Muscle of leg (tissue), 16 donors: ENCODE measurements at places on chromosomes 7 and 10. TPM values are rescaled to one million over a fixed set of nuclear protein-coding genes. Genes with fewer than 3 reads are reported as not detected.

- no peak overlapping the region for H3K4me3 ChIP-seq
- H3K4me1 ChIP-seq, result no peaks in the 10 kb centered on the region
- DNase-seq, result no peak
- H3K36me3 ChIP-seq, result no peaks in the 10 kb centered on the region
- no peaks in the 10 kb centered on the region for H3K27me3 ChIP-seq
Observed at GRCh38 chr7:78092331-78092730, 293.8 kb downstream of the PHTF2 start.

DNA sequence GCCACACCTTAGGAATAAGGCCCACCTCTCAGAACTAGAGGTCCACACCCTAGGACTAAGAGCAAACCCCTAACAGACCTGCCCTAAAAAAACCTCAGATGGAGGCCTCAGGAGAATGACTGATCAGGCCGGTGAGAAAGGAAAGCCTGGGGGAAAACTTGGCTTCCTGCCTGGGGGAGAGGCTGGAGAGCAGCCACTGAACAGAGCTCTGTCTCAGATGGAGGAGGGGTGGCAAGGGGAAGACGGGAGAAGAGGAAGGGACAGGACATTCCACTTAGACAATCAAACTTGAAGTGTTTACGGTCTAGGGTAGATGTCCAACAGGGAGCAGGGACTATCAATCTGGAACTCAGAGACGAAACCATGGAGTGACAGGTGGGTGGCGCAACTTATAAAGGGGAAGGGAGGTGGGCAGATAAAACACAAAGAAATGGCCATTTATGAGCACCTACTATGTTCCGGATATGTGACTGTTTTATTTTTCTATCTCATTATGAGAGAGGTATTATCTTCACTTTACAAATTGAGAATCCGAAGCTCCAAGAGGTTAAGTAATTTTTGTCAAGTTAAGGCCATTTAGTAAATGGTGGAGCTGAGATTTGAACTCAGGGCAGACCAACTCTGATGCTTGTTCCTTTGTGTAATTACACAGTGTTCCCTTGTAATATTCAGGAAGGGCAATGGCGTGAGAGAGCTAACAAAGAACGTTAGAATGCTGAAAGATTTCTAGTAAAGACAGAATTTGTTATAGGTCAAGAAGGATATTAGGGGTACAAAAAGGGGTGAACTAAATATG is 82.6 kb downstream of the DNMBP start:
- no peaks in the 10 kb centered on the region for H3K27me3 ChIP-seq
- no peak overlapping the region for H3K27ac ChIP-seq
- peak; percentile 53 for DNase-seq
- peaks cover 20% of the 10 kb centered on the region for H3K4me1 ChIP-seq

The UCN3 gene
- total RNA-seq, result not detected

- no peaks in the 10 kb centered on the region for H3K36me3 ChIP-seq
- H3K4me1 ChIP-seq, result no peaks in the 10 kb centered on the region
- H3K27me3 ChIP-seq, result peaks cover 3% of the 10 kb centered on the region
Observed at GRCh38 chr7:144408121-144408520, 4.6 kb upstream of the NOBOX start.

- DNase-seq, result no peak
- no peaks in the 10 kb centered on the region for H3K4me1 ChIP-seq
- H3K36me3 ChIP-seq, result no peaks in the 10 kb centered on the region
- no peak overlapping the region for H3K27ac ChIP-seq
- H3K4me3 ChIP-seq, result no peak overlapping the region
Observed at GRCh38 chr7:13872709-13873108, 116.8 kb downstream of the ETV1 start.

GRCh38 chr10:77355844-77356243 is 281.8 kb downstream of the KCNMA1 start:
- no peak overlapping the region for H3K27ac ChIP-seq
- no peaks in the 10 kb centered on the region for H3K27me3 ChIP-seq
- DNase-seq, result no peak
- no peak overlapping the region for H3K4me3 ChIP-seq

GRCh38 chr10:133403359-133403758 is 9.4 kb downstream of the MTG1 start:
- no peak overlapping the region for H3K4me3 ChIP-seq
- peaks cover 67% of the 10 kb centered on the region for H3K36me3 ChIP-seq
- H3K27me3 ChIP-seq, result no peaks in the 10 kb centered on the region
- DNase-seq, result no peak
- no peaks in the 10 kb centered on the region for H3K4me1 ChIP-seq

GRCh38 chr10:22271786-22272185 is 44.4 kb upstream of the COMMD3 start:
- DNase-seq, result no peak
- H3K27ac ChIP-seq, result no peak overlapping the region
- H3K27me3 ChIP-seq, result no peaks in the 10 kb centered on the region
- H3K4me1 ChIP-seq, result no peaks in the 10 kb centered on the region

The HOXA6 gene
- total RNA-seq, result 5.6 TPM

The HECW1 gene
- total RNA-seq, result 0.13 TPM

The TEX47 gene
- not detected for total RNA-seq

The LRRC18 gene
- total RNA-seq, result 0.18 TPM

The SLC26A5 gene
- total RNA-seq, result not detected

- H3K4me1 ChIP-seq, result no peaks in the 10 kb centered on the region
- peaks cover 37% of the 10 kb centered on the region for H3K36me3 ChIP-seq
- H3K4me3 ChIP-seq, result no peak overlapping the region
- H3K27ac ChIP-seq, result no peak overlapping the region
- DNase-seq, result no peak
Observed at GRCh38 chr7:151472644-151473380, 32.9 kb upstream of the CRYGN start.

- DNase-seq, result no peak
- H3K27ac ChIP-seq, result no peak overlapping the region
- no peaks in the 10 kb centered on the region for H3K36me3 ChIP-seq
- no peak overlapping the region for H3K4me3 ChIP-seq
Observed at GRCh38 chr10:75444781-75445386, 13.5 kb downstream of the LRMDA start.

GRCh38 chr7:136325578-136325977 is 348.4 kb upstream of the MTPN start:
- no peaks in the 10 kb centered on the region for H3K4me1 ChIP-seq
- no peaks in the 10 kb centered on the region for H3K36me3 ChIP-seq
- H3K27ac ChIP-seq, result no peak overlapping the region
- no peak overlapping the region for H3K4me3 ChIP-seq
- no peaks in the 10 kb centered on the region for H3K27me3 ChIP-seq

The C7orf33 gene
- total RNA-seq, result 0.27 TPM

GRCh38 chr7:6531492-6532279 is 19.6 kb downstream of the GRID2IP start:
- H3K27me3 ChIP-seq, result peaks cover 86% of the 10 kb centered on the region
- no peaks in the 10 kb centered on the region for H3K36me3 ChIP-seq
- no peak overlapping the region for H3K4me3 ChIP-seq
- H3K4me1 ChIP-seq, result peaks cover 29% of the 10 kb centered on the region
- DNase-seq, result no peak
- H3K27ac ChIP-seq, result no peak overlapping the region

GRCh38 chr7:517774-518629 is 1.6 kb downstream of the PDGFA start:
- H3K4me3 ChIP-seq, result peak overlapping the region; percentile 68
- peak; percentile 80 for DNase-seq
- H3K27me3 ChIP-seq, result peaks cover 53% of the 10 kb centered on the region
- H3K36me3 ChIP-seq, result peaks cover 14% of the 10 kb centered on the region
- peak overlapping the region; percentile 83 for H3K27ac ChIP-seq

- peaks cover 54% of the 10 kb centered on the region for H3K27me3 ChIP-seq
- peak within 1 kb of the TSS; percentile 35 for H3K4me3 ChIP-seq
- no peak within 1 kb of the TSS for H3K27ac ChIP-seq
- peaks cover 19% of the 10 kb centered on the region for H3K4me1 ChIP-seq
- no peaks in the 10 kb centered on the region for H3K36me3 ChIP-seq
Observed at GRCh38 chr7:117322741-117323304, at the start of gene WNT2. WNT2 (minus strand) TSS chr7:117323058; CDS start chr7:117322989, 69 bp downstream.

The PSMC2 gene
- 131 TPM for total RNA-seq

DNA sequence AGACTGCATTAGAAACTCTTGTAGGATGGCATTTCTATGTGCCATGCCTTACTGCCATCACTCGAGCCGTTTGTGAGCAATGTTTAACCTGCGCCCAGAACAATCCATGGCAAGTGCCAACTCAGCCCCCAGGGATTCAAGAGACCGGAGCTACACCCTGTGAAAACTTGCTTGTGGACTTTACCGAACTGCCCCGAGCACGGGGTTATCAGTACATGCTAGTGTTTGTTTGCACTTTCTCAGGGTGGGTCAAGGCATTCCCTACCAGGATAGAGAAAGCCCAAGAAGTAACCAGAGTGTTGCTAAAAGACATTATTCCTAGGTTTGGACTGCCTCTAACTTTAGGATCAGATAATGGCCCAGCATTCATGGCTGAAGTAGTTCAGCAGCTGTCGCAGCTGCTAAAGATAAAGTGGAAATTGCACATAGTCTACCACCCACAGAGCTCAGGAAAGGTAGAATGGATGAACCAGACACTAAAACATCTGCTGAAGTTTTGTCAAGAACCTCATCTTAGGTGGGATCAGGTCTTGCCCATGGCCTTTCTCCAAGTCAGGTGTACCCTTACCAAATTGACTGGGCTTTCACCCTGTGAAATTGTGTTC is 8.9 kb upstream of the CYREN start:
- H3K27me3 ChIP-seq, result no peaks in the 10 kb centered on the region

DNA sequence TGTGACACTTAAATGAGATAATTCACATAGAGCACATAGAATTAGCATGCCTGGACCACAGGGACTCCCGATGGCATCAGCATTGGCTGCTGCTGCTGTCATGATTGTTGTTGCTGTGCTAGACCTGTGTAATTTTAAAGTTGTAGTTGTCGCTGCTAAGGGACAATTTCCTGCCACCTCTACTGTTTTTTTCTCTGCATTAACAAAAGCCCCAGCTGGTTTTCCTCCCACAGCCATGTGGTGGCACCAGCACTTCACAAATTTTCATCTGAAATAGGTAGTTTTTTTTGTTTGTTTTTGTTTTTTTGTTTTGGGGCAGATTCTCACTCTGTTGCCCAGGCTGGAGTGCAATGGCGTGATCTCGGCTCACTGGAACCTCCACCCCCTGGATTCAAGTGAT is 25.4 kb upstream of the PRXL2A start:
- H3K4me3 ChIP-seq, result no peak overlapping the region
- no peaks in the 10 kb centered on the region for H3K27me3 ChIP-seq
- H3K36me3 ChIP-seq, result no peaks in the 10 kb centered on the region
- no peaks in the 10 kb centered on the region for H3K4me1 ChIP-seq

DNA sequence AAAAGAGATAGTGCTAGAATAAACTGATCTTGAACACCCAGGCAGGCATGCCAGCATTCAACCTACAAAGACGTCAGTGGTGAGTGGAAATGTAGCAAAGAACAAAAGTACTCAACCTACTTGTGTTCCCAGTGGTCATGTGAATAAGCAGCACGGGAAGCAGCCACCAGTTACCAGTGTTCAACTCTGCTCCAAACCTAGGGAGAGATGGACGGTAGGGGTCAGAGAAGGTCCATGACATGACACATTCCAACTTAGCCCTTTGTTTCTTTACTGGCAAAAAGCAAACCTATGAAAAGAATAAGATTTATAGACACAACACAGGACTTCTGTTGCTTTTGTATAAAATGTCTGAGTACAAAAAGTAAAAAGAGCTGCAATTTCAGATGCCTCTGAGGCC is 511.4 kb downstream of the XPNPEP1 start:
- no peak overlapping the region for H3K4me3 ChIP-seq
- H3K36me3 ChIP-seq, result no peaks in the 10 kb centered on the region
- no peak overlapping the region for H3K27ac ChIP-seq
- no peaks in the 10 kb centered on the region for H3K27me3 ChIP-seq
- no peaks in the 10 kb centered on the region for H3K4me1 ChIP-seq

GRCh38 chr7:95607561-95607960 is 11.2 kb upstream of the PDK4 start:
- H3K4me3 ChIP-seq, result no peak overlapping the region
- no peaks in the 10 kb centered on the region for H3K27me3 ChIP-seq
- peak overlapping the region; percentile 95 for H3K27ac ChIP-seq
- peaks cover 21% of the 10 kb centered on the region for H3K4me1 ChIP-seq
- H3K36me3 ChIP-seq, result no peaks in the 10 kb centered on the region
- DNase-seq, result peak; percentile 61

- no peak overlapping the region for H3K4me3 ChIP-seq
- no peaks in the 10 kb centered on the region for H3K27me3 ChIP-seq
- peaks cover 16% of the 10 kb centered on the region for H3K4me1 ChIP-seq
- peak; percentile 76 for DNase-seq
Observed at GRCh38 chr7:158975526-158976467, 119.4 kb downstream of the DYNC2I1 start.
